ENCODE measurements at places on chromosomes 16 and 17.

GRCh38 chr17:46812624-46813318, 5.7 kb downstream of the WNT3 start:
- DNase-seq = no peak

DNA sequence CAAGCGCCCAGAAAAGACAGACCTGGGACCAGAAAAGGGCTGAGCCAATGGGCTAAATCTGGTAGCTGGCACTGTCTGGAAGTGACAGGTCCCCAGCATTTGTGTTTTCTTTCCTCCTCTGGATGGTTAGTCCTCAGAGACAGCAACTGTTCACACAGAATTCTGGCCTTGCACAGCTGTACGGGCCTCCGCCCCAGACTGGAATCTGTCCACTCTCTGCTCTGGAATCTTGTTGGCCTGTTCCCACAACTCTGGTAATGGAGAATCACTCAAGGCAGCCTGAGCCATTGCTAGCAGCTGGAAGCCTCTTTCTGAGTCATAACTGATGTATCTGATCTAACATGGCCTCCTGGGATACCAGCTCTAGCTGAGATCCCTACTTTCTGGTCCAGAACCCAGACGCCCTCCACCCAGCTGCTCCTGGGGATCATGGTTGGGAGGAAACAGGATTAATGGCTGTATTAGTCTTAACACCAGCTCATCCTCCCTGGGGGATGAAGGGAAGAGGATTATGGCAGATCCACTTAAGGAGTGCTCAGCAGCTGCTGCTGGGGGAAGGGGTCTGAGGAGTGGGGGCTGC, 9.1 kb downstream of the ZNF668 start:
- DNase-seq = no peak

DNA sequence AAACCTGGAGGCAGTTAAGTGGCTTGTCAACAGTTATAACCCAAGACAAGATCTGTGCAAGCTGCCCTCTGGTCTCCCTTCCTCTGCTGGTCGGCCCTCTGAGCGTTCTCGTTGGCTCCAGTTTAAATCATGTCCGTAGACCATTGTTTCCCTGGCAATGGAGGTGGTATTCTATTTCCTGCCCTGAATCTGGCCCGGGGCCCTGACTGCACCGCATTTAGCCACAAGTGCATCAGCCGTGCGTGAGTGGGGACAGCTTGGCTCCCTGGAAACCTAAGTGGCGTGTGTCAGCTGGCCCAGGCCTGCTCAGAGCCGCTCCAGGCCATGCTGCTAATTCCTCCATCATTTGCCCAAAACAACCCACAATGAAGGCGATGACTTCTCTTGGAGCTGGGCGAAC, 15.0 kb upstream of the MYLK3 start:
- no peak for DNase-seq

DNA sequence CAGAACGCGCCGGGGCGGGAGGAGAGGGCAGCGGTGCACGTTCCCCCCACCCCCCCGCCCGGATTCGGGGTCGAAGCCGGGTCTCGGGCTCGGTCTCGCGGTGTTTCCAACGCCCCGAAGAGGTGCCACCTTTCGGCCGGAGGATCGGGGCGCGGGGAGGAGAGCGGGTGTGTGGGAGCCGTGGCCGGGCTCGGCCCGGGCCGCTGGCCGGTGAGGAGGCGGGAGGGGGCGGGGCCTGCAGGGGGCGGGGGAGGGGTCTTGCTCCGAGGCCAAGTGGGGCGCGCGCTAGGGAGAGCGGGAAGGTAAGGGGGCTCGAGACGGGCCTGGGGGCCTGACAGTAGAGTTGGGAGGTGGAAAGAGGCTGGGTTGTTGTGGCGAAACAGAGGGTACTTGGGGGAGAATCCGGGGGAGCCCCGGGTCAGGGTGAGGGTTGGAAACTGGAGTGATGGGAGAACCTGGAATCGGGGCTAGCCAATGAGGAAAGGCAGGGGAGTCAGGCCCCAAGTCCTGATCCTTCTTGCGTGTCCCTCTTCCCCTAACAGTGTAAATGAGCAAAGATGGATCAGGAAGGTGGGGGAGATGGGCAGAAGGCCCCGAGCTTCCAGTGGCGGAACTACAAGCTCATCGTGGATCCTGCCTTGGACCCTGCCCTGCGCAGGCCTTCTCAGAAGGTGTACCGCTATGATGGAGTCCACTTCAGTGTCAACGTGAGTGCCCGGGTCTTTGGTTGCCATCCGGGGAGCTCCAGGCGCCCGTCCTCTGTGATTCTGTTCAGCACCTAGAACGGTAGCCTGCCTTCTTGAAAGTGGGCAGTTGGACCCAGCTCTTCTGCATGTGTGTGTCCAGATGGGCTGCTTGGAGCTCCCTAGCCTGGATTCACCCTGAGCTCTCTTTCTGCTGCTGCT, 873 bp downstream of the SETD1A start:
- DNase-seq = no peak

GRCh38 chr17:52885882-52886281, 727.4 kb upstream of the CA10 start:
- no peak for DNase-seq
